Stimulated activated CD4-positive, alpha-beta T cell treated with anti-CD3 and anti-CD28 coated beads, TNF-alpha, amount 100 ng/mL, for 1 hour (primary cell): ENCODE measurements at places on chromosomes 7 and 10.

DNA sequence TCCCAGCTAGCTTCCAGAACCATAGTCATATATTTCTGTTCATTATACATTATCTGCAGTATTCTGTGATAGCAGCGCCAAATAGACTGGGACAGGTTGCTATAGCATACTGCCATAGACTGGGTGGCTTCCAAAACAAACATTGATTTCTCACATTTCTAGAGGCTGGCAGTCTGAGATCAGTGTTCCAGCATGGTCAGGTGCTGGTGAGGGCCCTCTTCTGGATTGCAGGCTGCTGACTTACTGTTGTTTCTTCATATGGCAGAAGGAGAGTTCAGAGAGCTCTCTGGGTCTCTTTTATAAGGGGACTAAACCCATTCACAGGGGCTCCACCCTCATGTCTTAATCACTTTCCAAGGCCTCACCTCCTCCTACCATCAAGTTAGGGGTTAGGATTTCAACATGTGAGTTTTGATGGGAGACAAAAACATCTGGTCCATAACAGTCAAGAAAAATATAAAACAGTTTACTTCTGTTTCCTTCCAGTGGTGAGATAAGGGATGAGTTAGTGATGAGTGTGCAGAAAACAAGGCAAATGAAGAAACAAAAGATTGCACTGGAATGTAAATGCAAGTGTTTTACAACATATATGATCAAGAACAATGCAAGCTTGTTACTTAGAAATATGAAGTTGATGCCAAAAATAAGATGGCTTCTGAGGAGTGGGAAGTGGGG, 399.0 kb upstream of the C7orf33 start:
- DNase-seq = no peak

GRCh38 chr10:123522702-123523312, 143.3 kb upstream of the GPR26 start:
- DNase-seq = no peak

- DNase-seq = no peak
Observed at GRCh38 chr10:21039721-21040120, 142.6 kb upstream of the NEBL start.

DNA sequence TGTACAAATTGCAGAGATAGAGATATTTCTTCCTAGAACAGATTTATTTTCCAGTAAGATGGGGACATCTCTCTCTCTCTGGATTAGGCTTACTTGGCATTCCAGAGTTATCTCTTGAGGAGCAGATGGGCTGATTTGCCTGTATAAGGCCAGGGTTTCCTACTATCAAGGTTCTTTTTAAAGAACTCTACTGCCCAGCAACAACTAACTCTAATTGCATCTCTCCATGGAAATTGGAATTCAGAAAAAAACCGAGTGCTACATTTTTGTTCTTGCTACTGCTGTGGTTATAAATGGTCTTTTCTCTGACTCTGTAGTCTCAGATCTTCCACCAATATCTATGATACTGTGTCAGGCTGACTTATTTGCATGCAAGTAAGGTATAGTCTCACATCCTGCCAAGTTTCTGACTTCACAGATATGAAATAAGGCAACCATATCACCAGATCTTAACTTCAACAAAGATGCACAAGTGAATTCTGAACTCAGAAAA, 161.1 kb downstream of the CRPPA start:
- no peak for DNase-seq

DNA sequence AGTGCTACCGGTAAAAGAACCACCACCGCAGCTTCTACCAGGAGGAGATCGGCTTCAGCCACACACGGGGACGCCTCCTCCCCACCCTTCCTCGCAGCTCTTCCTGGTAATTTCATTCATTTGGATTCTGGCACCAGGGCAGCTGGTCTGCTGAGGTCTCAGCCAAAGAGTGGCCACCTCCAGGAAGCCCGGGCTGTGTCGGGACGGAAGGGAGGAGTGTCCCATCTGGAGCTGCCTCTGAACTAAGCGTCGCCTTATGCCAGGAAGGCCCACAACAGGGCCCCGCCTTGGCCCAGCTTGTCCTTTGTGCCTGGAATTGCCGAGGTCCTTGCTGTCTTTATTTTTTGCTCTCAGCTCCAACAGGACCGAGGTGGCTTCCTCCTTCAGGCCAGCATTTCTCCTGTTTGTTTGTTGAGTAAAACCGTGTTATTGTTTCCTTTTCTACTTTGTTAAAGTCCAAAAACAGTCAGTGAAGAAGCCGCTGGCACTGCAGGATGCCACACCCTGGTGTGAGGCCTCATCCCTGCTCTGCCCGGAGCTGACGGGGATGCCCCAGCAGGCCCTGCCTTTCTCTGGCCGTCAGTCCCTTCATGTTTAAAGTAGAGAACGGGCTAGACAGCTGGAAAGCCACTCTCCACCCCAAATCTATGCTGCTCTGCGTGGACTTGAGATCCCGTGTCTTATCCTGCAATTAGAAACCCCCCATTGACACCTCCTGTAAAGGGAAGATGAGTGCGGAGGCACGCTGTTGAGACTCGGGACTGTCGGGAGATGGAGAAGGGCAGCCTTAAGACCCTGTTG, 24.5 kb upstream of the TTYH3 start:
- no peak for DNase-seq

GRCh38 chr10:10533437-10533836, 484.2 kb upstream of the CELF2 start:
- DNase-seq = no peak

DNA sequence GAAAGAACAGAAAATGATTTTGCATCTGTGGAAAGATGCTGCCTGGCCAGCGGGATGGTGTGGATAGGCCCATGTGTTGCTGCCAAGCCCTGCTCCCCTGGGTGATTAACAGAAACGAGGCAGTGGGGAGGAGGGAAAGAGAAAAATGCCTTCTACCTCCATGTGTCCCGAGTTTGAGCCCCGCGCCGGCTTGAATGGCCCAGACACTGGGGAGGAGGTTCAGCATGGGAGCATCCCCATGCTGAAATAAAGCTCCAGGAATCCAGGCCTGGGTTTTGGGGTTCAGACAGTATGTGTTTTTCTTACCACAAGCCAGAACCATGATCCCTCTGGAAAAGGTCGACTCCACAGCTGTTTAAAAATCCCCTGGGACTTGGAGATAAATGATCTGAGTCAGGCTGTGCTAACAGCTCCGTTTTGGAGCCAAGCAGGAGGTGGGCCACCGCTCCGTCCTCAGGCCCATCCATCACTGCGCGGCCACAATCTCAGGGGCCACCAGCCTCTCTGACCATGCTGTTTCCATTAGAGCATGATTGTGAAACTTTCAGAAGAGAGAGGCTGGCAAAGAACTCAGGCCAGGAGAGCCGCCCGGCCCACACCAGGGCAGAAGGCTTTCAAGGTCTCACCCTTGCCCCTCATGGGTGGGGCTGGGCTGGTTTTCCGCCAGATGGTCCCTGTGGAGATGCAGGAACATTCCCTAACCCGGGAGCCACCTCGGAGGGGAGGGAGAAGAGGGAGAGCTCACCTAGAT, 299.7 kb downstream of the ZEB1 start:
- no peak for DNase-seq

- no peak for DNase-seq
Observed at GRCh38 chr10:12471135-12471534, 121.8 kb downstream of the CAMK1D start.

DNA sequence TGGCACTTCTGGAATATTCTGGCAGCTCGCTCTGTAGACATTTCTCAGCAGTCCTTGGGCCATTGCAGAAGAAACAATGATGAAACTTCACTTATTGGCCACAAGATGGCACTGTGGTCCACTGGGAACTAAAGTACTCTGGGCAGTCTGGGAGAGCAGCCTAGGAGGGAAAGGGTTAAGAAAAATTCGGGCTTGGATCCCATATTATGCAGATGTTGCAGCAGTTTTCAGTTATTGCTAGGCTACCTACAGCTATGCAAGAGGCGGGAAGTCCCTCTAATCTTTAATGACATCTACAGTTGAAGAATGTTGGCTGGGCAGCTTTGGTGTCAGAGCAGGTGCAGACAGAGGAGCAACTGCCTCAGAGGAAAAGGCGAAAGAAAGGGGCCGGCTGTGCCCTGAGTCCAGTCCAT, 201.7 kb upstream of the PRSS58 start:
- DNase-seq = no peak

DNA sequence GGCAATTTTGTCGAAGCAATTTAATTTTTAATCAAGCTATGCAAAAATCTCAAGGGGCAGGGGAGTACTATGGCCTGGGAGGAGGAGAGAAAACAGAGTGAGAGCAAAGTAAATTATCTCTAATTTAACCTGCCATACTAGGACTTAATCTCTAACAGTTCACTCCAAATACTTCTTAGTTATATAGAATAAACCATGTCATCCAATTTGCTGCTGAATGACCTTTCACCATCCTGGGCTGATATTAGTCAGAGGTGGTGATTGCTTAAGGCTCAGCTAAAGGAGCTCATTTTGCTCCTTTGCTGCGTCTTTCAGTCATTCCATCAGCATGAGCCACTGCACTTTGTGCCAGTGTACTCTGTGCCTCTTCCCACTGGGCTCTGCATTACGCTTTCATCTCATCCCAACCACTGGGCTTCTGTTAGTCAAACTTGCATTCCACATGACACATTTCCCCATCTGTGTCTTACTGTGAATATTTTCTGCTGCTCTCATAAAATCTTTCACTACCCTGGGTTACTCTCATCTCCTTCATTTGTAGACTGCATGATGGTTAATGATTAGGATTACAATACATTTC, 84.3 kb downstream of the CD36 start:
- DNase-seq = no peak

- DNase-seq = no peak
Observed at GRCh38 chr7:87328281-87328680, 17.2 kb upstream of the CROT start.
